Ovary (tissue), 10 donors: ENCODE measurements at places on chromosomes 3 and 15. TPM values are rescaled to one million over a fixed set of nuclear protein-coding genes. Genes with fewer than 3 reads are reported as not detected.
A peak's percentile ranks its signal among the peaks of the same experiment; 100 is the strongest.

Gene HCN4
- total RNA-seq: not detected

Gene ALDH1A3
- 2.9 TPM for total RNA-seq

Gene GRAMD2A
- 0.18 TPM for total RNA-seq

Gene CELSR3
- total RNA-seq: 3.4 TPM

DNA sequence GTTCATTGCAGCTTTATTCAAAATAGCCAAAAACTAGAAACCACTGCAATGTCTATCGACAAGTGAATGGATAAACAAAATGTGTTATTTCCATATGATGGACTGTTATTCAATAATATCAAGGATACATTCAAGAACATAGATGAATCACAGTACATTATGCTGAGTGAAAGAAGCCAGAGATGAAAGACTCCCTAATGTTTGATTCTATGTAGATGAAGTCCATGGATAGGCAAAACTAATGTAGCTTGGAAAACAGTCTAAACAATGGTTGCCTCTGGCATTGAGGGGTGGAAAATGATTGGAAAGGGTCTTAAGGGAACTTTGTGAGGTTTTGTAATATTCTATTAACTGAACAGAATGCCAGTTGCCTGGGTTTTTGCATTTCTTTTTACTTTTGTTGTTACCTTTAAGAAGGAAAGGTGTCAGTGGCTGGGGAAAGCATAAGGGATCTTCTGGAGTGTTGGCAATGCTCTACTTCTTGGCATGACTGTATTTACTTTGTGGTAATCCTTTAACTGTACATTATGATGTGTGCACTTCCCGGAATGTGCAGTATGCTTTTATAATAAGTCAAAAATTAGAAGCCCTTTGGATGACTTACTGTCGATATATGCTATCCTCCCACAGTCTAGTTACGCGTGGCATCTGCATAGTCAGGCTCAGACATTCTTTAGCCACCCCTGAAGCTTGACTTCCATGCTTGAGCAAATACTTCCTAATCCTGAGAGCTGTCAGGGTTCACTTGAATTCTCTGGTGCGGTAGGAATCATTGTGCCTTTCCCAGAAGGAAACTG lies 20.5 kb upstream of the ATP10A start:
- H3K36me3 ChIP-seq: no peaks in the 10 kb centered on the region
- no peak overlapping the region for H3K27ac ChIP-seq
- no peak overlapping the region for H3K4me3 ChIP-seq
- H3K4me1 ChIP-seq: no peaks in the 10 kb centered on the region

GRCh38 chr3:179015551-179016020 lies 56.0 kb downstream of the ZMAT3 start:
- no peaks in the 10 kb centered on the region for H3K4me1 ChIP-seq
- H3K4me3 ChIP-seq: no peak overlapping the region
- no peaks in the 10 kb centered on the region for H3K36me3 ChIP-seq
- H3K27ac ChIP-seq: no peak overlapping the region
- no peak for DNase-seq

DNA sequence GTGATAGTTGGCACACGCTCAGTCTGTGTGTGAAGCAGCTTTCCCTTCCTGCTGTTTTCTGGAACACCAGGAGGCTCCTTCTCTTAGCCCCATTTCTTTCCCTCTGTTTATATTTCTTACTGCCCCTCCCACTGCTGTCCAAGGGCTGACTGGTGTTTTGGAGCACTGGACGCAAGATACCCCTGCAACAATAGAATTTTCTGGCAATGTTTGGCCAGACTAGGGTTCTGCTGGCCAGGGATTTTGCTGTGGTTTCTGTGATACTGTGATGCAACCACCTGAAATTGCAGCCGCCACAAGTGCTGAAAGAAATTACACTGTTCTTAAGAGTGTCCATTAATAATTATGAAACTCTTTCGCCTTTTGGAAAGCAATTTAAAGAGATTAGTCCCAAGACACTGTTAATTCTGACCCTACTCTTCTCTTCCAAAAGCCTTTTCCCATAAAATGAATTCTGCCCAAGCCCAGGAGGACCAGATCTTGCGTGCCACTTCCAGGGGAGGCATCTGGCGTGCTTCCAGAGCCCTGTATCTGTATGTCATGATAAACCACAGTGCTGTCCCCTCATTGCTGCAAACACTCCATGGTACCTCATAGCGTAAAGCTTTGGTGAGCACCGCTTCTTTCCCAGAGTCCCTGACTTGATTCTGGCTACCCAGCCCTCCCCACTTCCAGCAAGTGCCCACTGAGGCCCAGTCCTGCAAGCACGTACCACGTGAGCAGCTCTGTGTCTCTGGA lies 159.4 kb upstream of the CHRM5 start:
- no peaks in the 10 kb centered on the region for H3K36me3 ChIP-seq
- H3K27me3 ChIP-seq: no peaks in the 10 kb centered on the region
- H3K4me1 ChIP-seq: no peaks in the 10 kb centered on the region
- DNase-seq: no peak
- no peak overlapping the region for H3K4me3 ChIP-seq

DNA sequence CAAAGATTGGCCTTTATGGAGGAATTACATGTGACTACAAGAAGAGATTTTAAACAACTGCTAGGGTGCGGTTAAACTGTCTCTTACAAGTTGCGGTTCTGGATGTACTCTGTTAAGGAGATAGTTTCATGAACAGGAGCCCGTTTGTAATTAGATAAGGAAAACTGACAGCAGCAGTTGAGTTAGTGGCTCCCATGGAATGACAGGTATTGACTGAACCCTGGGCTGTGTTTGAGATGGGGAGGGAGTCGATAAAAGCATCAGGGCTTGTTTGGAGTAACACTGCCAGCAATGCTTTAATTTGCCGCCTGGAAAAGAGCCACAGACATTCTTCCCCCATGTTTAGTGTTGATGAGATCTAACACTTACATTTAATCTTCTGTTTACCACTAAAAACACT lies 139.9 kb downstream of the ROBO2 start:
- H3K36me3 ChIP-seq: no peaks in the 10 kb centered on the region
- no peak for DNase-seq
- H3K4me3 ChIP-seq: no peak overlapping the region
- H3K27ac ChIP-seq: no peak overlapping the region
- H3K4me1 ChIP-seq: peaks cover 3% of the 10 kb centered on the region

DNA sequence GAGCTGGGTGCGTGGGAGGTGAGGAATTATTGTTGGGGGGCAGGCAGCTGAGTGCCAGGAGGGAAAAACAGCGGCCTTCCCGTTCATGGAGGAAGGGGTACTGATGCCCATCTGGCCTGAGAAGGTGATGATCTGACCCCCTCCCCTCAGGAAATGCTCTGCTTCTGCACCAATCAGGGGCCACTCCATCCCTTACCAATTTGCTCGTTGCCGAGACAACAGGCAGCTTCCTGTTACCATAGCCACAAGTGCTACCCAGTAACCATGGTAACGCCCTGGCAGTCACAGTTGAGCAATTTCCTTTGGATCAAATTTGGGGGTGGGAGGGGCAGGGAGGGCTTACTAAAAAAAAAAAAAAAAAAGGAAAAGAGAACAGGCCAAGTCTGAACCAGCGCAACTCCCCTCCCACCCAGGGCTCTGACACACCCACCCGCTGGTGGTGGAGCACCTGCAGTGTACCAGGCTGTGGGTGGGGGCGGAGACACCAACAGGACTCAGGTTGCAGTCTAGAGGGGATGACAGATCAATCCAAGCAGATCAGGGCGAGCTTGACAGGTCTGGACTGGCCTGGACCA lies 13.7 kb downstream of the CELF6 start:
- no peak overlapping the region for H3K27ac ChIP-seq
- no peaks in the 10 kb centered on the region for H3K27me3 ChIP-seq
- no peak for DNase-seq

DNA sequence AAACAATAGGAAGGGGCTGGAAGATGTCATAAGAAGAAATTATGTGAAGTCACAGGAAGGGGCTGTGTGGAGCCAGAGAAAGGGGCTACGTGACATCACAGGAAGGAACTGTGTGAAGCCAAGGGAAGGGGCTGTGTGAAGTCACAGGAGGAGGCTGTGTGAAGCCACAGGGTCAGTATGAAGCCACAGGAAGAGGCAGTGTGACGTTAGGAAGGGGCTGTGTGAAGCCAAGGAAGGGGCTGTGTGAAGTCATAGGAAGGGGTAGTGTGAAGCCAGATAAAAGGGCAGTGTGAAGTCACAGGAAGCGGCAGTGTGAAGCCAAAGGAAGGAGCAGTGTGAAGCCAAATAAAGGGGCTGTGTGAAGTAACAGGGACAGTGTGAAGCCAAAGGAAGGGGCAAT lies 32.5 kb downstream of the GASK1A start:
- H3K27ac ChIP-seq: no peak overlapping the region
- H3K36me3 ChIP-seq: no peaks in the 10 kb centered on the region
- no peaks in the 10 kb centered on the region for H3K27me3 ChIP-seq
- no peak overlapping the region for H3K4me3 ChIP-seq
- no peaks in the 10 kb centered on the region for H3K4me1 ChIP-seq

GRCh38 chr15:78362716-78363380 lies 22.7 kb downstream of the CRABP1 start:
- no peaks in the 10 kb centered on the region for H3K4me1 ChIP-seq
- H3K27me3 ChIP-seq: no peaks in the 10 kb centered on the region

- no peak overlapping the region for H3K4me3 ChIP-seq
- H3K27ac ChIP-seq: no peak overlapping the region
- H3K36me3 ChIP-seq: no peaks in the 10 kb centered on the region
- DNase-seq: no peak
- no peaks in the 10 kb centered on the region for H3K4me1 ChIP-seq
These were observed 18.4 kb downstream of the ANKDD1A start for GRCh38 chr15:64930019-64930652.

DNA sequence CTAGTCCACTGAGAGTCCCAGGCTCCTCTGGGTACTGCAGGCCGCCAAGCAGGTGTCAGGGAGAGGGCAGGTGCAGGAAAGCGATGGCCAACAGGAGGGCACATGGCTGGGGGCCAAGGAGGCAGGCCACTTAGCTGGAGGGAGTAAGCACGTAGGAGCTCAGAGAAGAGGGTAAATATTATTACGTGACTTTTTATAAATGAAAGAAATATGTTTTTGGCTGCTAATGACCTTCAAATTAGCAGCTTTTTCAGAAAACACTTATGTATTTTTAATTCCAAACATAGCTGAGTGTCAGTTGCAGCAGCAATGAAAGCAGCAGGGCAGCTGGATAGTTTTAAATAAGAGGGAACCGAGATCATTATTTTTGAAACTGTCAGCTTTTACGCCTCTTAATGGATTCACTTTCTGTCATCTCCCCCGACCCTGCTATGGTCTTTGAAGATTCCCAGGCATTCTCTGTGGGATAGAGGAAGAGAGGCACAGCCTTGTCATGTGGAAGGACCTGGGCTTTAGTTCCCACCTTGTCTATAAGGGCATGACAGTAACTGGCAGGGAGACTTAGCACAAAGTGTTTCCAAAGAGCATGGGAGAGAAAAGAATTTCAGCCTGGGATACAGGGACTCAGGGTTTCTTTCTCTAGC lies 477.1 kb downstream of the EPHB1 start:
- DNase-seq: no peak
- H3K27ac ChIP-seq: no peak overlapping the region
- peaks cover 3% of the 10 kb centered on the region for H3K27me3 ChIP-seq
- no peak overlapping the region for H3K4me3 ChIP-seq

DNA sequence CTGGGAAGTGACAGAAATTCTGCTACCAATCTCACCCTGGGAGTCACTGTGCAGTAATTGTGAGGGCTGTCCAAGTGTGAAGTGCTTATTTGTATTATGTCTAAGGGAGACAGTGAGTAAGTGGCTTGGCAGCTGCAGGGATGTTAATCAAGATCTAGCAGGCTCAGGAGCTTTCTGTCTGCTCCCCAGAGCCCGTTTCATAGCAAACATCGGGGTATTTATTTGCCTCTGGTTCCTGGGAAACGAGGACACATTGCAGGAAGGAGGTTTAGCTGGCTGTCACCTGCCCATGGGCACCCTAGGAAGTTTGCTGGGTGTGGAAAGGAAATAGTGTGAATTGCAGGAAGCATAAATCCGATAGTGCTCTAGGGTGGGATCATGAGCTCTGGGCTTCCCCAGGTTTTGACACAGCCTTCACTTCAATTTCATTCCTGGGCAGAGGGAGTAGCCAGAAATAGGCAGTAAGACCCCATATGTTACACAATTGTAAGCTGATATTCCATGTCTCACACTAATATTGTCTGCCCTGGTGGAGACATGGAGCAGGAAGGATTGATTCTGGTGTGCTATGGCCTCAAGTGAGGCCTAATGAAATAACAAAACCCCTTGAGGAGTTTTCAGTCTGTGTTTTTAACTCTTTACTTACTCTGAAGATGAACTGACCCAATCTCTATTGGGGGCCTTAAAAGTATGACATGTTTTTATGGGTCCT lies 74.1 kb upstream of the MITF start:
- no peak overlapping the region for H3K27ac ChIP-seq
- H3K27me3 ChIP-seq: no peaks in the 10 kb centered on the region
- H3K4me3 ChIP-seq: no peak overlapping the region
- H3K4me1 ChIP-seq: no peaks in the 10 kb centered on the region

DNA sequence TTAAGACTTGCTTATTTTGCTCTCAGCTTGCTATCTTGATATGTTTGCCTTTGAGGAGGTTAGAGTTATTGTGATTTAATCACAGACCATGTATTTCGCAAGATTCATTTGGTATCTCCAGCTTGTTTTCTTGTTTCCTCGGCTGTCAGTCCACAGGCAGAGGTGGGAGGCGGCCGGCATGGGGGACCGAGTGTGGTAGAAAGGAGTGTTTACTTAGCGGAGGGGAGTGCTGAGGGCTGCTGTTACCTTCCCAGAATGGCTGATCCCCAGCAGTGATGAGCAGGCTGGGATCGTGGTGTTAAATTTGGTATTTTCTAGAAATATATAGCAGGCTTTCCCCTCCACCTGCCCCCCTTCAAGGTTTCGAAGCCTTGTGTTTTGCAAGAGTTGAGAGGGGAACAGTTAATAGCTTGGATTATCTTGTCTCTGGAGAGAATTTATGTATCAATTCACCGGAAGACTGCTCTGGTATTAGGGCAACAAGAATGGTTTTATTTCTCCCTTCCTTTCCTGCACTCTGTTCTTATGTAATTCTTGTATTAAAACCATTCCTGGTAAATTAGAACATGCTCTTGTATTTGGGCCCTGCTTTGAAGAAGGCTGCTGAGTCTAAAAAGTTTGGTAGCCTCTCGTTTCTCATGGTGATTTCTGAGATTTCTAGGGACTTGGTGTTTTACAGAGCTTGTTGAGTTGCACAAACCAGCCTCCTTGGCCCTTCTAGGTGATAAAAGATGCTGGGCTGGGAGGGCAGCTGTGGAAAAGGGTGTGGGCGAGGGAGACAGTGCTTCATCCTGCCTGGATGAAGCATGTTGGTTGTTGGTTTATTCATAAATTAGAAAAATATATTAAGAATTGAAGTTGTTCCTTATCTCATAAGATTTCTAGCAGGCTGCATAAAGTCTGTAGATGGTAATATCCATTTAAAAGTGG lies 151.4 kb downstream of the IGF1R start:
- DNase-seq: no peak
- no peaks in the 10 kb centered on the region for H3K36me3 ChIP-seq
- H3K27ac ChIP-seq: peak overlapping the region; percentile 60
- H3K4me1 ChIP-seq: peaks cover 27% of the 10 kb centered on the region
- no peaks in the 10 kb centered on the region for H3K27me3 ChIP-seq

- no peak overlapping the region for H3K27ac ChIP-seq
- DNase-seq: no peak
- no peaks in the 10 kb centered on the region for H3K36me3 ChIP-seq
These were observed 35.0 kb downstream of the PLOD2 start for GRCh38 chr3:146125951-146126350.

GRCh38 chr3:182682263-182683241 lies 110.8 kb upstream of the ATP11B start:
- peak overlapping the region; percentile 47 for H3K4me3 ChIP-seq
- no peak overlapping the region for H3K27ac ChIP-seq
- no peaks in the 10 kb centered on the region for H3K27me3 ChIP-seq
- DNase-seq: no peak
- H3K36me3 ChIP-seq: no peaks in the 10 kb centered on the region
- peaks cover 5% of the 10 kb centered on the region for H3K4me1 ChIP-seq
